ENCODE measurements at places on chromosomes 6 and 20.

GRCh38 chr20:62370115-62370806 is 3.1 kb upstream of the LAMA5 start:
- DNase-seq, result no peak

- no peak for DNase-seq
Observed at GRCh38 chr6:22072949-22073348, 223.9 kb downstream of the PRL start.

GRCh38 chr6:123509112-123509511 is 127.6 kb downstream of the TRDN start:
- DNase-seq, result no peak

DNA sequence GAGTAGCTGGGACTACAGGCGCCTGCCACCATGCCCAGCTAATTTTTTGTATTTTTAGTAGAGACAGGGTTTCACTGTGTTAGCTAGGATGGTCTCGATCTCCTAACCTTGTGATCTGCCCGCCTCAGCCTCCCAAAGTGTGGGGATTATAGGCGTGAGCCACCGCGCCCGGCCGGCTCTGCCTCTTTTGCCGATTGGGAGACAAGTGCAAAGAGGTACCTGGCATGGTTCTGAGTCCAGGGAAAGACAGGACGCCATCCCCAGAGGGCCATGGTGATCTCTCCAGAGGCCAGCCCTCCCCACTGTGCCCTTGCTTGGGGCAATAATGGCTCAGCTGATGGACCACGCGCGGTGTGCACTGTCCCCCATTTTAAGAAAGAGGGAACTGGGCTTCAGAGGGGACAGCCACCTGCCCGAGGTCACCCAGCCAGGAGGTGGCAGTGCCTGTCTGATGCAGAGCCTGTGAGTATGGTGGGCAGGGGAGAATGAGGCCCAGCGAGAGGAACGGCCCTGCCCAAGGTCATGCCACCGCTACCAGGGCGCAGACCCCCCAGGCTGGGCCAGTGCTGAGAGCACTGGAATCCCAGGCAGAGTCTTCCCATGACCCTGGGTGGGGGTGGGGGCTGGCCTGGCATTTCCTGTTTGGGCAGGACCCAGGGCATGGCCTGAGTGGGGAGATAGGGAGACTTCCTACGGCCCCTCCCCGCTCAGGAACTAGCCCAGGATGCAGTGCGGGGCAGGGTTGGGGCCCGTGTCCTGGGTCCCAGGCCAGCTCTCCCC is 61.0 kb downstream of the SNAI1 start:
- no peak for DNase-seq

DNA sequence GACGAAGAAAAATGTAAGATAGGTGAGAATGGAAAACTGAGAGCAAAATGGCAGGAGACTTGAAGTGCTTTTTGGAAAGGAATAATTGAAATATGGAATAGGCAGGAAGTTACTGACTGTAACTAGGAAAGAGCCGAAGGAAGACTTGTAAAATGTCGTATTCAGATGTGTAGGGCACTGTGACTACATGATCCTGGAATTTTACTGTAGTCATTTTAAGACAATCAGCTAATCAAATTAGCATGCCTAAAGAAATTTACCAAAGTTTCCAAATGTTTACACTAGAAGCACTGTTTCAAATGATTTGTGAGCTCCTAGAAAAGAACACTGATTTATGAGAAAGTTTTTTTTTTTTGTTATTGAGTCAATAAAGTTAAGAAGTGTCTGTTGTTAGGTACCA is 21.2 kb upstream of the ADIG start:
- DNase-seq, result no peak

- peak; percentile 68 for DNase-seq
Observed at GRCh38 chr6:36028877-36029324, 1.3 kb downstream of the MAPK14 start.

GRCh38 chr20:12821249-12821648 is 187.5 kb upstream of the SPTLC3 start:
- DNase-seq, result no peak

DNA sequence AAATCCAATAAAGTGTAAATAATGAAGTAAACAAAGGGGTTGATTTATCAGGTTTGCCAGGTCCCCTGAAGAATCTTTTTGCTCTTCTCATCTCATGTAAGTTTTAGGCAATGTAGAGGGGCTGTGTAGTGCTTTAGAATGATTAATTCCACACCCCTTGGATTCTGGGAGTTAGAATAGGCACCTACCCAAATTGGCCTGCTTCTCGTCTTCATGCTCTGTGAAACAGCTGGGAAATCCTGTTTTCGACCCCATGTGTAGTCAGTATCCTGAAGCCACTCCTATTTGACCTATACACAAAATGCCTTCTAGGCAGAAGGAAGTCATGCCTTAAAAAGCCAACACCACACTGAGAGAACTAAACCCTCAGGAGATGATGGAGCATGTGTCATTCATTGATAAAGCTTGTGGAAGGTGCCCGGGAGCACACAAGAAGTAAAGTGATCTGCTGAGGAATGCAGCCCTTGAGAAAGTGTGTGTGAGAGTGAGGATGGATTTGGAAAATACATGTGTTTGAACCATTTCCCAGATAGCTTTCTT is 170.9 kb downstream of the KLHL32 start:
- DNase-seq, result no peak

- no peak for DNase-seq
Observed at GRCh38 chr20:18721551-18722115, 92.0 kb upstream of the SCP2D1 start.

DNA sequence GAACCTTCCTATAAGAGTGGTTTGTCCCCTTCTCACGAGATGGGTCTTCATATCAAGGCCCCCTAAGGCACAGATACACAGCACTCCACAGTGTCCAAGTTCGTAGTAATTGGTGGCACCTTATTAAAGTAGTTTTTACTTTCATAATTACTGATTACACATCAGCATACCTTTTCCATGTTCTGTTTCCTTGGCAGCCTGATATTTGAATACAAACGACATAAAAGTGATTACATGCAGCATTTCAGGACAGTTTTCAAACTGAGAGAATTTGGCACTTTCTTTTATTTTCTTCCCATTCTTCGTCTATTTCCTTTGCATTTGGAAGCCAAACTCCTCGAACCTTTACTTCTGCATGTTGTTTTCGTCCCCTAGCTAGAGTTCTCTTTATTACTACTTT is 139.7 kb downstream of the MTHFD1L start:
- no peak for DNase-seq

GRCh38 chr6:44646355-44646754 is 258.8 kb downstream of the CDC5L start:
- no peak for DNase-seq

- no peak for DNase-seq
Observed at GRCh38 chr6:139979021-139979725, 604.7 kb upstream of the CITED2 start.

DNA sequence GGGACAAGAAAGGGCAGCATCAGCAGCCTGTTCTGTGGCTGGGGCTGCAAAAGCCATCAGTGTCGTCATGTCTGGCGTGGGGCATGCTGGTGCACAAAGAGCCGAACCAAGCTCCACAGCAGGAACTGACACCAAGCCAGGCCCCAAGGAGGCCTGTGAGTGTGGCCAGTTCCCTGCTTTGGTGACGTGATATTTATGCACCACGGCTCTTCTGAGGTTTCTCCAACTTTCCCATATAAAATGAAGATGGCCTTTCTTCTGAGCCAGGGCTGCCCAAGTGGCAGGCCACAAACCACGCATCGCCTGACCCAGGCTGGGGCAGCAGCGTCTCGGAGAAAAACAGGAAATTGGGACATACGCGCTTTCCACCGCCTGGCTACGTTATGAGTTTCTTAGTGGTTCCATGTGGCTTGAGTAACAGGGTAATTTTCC is 109.9 kb downstream of the RIN2 start:
- no peak for DNase-seq

DNA sequence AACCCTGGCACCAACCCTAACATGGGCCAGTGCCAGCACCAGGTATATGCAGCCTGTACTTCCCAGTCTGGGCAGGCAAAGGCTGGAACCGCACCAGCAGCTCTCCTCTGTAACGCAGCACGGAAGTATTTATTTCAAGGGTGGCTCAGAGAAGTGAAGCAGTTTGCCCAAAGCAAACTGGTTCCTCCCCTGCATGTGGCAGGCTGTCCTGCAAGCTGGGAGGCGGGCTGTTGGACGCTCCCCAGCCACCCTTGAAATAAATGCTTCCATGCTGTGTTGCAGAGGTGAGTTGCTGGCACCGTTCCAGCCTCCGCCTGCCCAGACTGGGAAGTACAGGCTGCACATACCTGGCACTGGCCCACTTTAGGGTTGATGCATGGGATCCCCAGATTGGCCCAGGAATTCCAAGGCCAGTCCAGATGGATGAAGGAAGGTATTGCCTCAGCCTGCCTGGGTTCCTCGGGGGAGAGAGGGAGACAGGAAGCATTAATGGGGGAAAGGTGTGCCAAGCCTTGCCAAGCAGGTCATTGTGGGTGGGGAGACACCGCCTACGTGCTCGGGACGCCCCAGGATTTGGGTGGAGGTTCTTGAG is 49.8 kb downstream of the PPARD start:
- DNase-seq, result no peak

- DNase-seq, result no peak
Observed at GRCh38 chr20:59064214-59064722, 21.7 kb upstream of the PRELID3B start.

DNA sequence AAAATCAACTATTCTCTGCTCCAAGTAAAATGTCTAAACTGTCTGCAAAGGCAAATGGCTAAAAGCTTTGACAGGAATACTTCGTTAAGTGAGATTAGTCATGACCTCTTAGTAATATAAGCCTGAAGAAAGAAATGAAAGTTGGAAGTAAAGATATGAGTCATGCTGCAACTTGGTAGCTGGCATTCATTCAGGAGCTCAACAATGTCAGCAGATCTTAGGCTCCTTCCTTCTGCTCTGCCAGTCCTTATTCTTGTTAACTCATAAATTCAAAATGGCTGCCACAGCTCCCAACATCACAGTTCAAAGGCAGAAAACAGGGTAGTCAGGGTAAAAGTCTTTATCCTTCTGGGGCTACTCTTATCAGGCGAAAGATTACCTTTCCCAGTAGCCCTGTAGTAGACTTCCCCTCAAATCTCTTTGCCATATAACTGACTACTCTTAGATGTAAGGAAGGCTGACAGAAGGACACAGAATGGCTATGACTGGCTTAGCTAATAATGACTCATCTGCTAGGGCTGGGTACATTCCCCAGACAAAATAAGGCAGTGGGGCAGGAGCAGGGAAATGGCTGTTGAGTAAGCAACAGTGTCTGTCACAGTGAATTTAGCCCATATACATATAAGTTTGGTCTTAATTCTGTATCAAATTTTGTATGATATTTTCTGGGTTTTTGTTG is 24.4 kb upstream of the C6orf62 start:
- DNase-seq, result no peak

GRCh38 chr6:169804427-169804826 is 53.0 kb downstream of the ERMARD start:
- DNase-seq, result no peak

DNA sequence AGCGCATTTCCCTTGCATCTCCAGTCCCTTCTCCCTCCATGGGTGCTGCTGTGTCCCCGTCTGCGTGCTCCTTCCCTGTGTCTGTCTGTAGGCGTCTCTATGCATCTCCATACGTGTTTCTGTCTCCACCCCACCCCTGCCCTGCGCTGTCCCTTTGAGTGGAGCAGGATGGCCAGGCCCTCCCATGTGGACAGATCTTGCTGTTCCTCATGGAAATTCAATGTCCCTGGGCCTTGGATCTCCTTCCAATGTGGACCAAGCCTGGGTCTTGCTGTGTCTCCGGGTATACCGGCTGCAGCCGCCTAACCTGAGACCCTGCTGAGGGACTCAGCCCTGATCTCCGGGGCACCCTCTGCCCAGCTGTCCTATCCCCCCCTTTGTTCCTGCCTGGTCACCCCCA is 172.7 kb downstream of the BMP7 start:
- DNase-seq, result no peak

DNA sequence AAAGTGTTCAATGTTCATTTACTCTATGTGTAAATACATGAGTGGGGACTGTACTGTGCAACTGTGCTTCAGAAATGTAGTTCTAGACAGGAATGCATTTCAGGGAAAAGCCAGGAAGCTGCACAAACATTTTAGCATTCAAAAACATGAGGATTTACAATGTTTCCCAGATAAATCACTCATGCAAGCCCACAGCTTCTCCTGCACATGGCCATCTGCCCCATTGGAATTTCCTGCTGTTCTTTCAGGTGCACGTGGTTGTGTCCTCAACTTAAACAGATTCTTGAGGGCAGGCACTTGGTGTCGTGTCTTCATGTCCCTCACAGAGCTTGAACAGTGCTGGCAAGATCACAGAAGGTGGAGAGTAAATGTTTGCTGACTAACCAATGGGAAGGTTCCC is 101.5 kb downstream of the UNC5CL start:
- DNase-seq, result no peak

GRCh38 chr20:48060841-48061720 is 275.8 kb upstream of the SULF2 start:
- no peak for DNase-seq

- no peak for DNase-seq
Observed at GRCh38 chr20:63081831-63082230, 75.1 kb upstream of the BHLHE23 start.

- DNase-seq, result no peak
Observed at GRCh38 chr6:105320765-105321164, 82.1 kb downstream of the PREP start.

- DNase-seq, result no peak
Observed at GRCh38 chr6:27112974-27113373, 134.5 kb upstream of the PRSS16 start.

GRCh38 chr6:34919651-34920050 is 30.6 kb downstream of the ANKS1A start:
- no peak for DNase-seq

GRCh38 chr6:48098923-48099322 is 12.1 kb downstream of the PTCHD4 start:
- no peak for DNase-seq

DNA sequence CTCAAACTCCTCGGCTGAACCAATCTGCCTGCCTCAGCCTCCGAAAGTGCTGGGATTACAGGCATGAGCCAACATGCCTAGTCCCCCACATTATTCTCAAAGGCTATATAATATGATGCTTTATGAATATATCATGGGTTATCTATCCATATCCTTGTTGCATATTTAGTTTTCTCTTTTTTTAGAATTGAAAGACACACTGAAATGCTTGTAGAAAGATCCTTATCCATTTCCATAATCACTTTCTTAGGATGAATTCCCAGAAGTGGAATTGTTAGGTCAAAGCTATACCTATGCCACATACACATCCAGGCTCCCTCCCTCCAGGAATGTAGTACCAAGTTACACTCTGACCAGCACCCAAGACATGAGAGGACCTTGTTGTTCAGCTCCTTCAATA is 2.5 kb upstream of the ARFGEF3 start:
- no peak for DNase-seq

- no peak for DNase-seq
Observed at GRCh38 chr20:53737396-53738038, 143.9 kb upstream of the ZNF217 start.

GRCh38 chr20:10902576-10903282 is 228.9 kb upstream of the JAG1 start:
- DNase-seq, result no peak

Measured in activated CD4-positive, alpha-beta T cell treated with anti-CD3 and anti-CD28 coated beads for 1 hour (primary cell).